Neural crest cell (in vitro differentiated cells): ENCODE measurements at places on chromosomes 1 and 21. TPM values are rescaled to one million over a fixed set of nuclear protein-coding genes. Genes with fewer than 3 reads are reported as not detected.
A peak's percentile ranks its signal among the peaks of the same experiment; 100 is the strongest.

- no peaks in the 10 kb centered on the region for H3K36me3 ChIP-seq
- no peaks in the 10 kb centered on the region for H3K27me3 ChIP-seq
- no peak overlapping the region for H3K27ac ChIP-seq
- no peak overlapping the region for H3K4me3 ChIP-seq
These were observed 102.8 kb downstream of the CLIC6 start for GRCh38 chr21:34771512-34772028.

CNIH4 gene
- total RNA-seq, result 66.5 and 70.2 TPM in 2 replicates

DNA sequence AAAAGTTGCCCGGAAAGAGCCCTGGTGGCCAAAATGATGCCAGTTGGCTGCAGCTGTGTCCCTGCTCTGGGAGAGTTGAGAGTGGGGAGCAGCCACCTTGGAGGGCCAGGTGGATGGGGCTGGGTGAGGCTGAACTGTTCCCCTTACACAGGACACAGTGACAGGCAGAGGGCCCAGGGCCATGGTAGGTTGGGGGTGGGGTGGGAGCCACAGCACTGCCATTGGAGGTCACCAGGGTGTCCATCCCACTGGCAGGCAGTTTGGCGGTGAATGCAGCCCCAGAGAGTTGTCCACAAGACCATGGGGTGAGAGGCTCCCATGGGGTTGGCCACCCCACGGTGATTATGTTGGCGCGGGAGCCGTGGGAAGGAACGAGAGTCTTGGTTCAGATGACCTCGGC is 87.7 kb downstream of the POFUT2 start:
- H3K4me1 ChIP-seq, result no peaks in the 10 kb centered on the region
- no peak overlapping the region for H3K4me3 ChIP-seq
- H3K27ac ChIP-seq, result no peak overlapping the region
- H3K27me3 ChIP-seq, result no peaks in the 10 kb centered on the region

CD1D gene
- total RNA-seq, result not detected in 2 replicates

- H3K4me1 ChIP-seq, result peaks cover 7% of the 10 kb centered on the region
- H3K36me3 ChIP-seq, result peaks cover 4% of the 10 kb centered on the region
- no peak for DNase-seq
- H3K27me3 ChIP-seq, result no peaks in the 10 kb centered on the region
- no peak overlapping the region for H3K4me3 ChIP-seq
These were observed 249.9 kb downstream of the FMN2 start for GRCh38 chr1:240341365-240342250.

GRCh38 chr1:245542365-245542764 is 387.6 kb downstream of the KIF26B start:
- DNase-seq, result no peak
- no peaks in the 10 kb centered on the region for H3K27me3 ChIP-seq
- no peaks in the 10 kb centered on the region for H3K4me1 ChIP-seq
- H3K36me3 ChIP-seq, result no peaks in the 10 kb centered on the region
- H3K4me3 ChIP-seq, result no peak overlapping the region

- no peak overlapping the region for H3K27ac ChIP-seq
- H3K36me3 ChIP-seq, result no peaks in the 10 kb centered on the region
- no peaks in the 10 kb centered on the region for H3K27me3 ChIP-seq
- H3K4me3 ChIP-seq, result no peak overlapping the region
These were observed 17.4 kb downstream of the CELA3A start for GRCh38 chr1:22018583-22019559.

DNA sequence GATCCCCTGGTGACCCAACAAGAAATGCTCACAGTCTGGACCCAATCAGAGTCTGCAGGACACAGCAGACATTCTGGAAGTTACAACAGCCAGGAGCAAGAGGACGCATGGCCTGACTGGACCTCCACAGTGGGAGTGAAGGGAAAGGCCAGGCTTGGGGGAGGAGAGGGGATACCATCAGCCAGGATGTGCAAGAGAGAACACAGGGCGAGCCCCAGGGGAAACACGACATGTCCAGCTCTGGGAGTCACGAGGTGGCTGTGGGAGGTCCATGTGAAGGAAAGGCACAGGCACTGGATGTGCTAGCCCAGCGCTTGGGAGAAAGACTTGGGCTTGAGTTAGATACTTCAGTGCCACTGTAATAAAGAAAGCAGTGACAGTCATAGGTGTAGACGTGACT is 87.3 kb downstream of the HSF2BP start:
- no peaks in the 10 kb centered on the region for H3K27me3 ChIP-seq
- no peak overlapping the region for H3K4me3 ChIP-seq
- no peak for DNase-seq

GRCh38 chr21:42809171-42809570 is 70.2 kb downstream of the WDR4 start:
- H3K27ac ChIP-seq, result no peak overlapping the region
- peaks cover 19% of the 10 kb centered on the region for H3K27me3 ChIP-seq
- H3K4me1 ChIP-seq, result peaks cover 19% of the 10 kb centered on the region
- no peak overlapping the region for H3K4me3 ChIP-seq
- no peaks in the 10 kb centered on the region for H3K36me3 ChIP-seq

KIF26B gene
- total RNA-seq, result 5.7 and 6.2 TPM in 2 replicates

- no peak for DNase-seq
- no peak overlapping the region for H3K27ac ChIP-seq
- H3K4me3 ChIP-seq, result no peak overlapping the region
- peaks cover 4% of the 10 kb centered on the region for H3K4me1 ChIP-seq
- peaks cover 4% of the 10 kb centered on the region for H3K36me3 ChIP-seq
These were observed 91.7 kb upstream of the GNG4 start for GRCh38 chr1:235741294-235741693.

HDAC1 gene
- total RNA-seq, result 128 and 130 TPM in 2 replicates

EPS8L3 gene
- not detected in 2 replicates for total RNA-seq

SPRR4 gene
- not detected in 2 replicates for total RNA-seq

GRCh38 chr1:91700771-91701471 is 185.0 kb downstream of the TGFBR3 start:
- DNase-seq, result no peak
- no peaks in the 10 kb centered on the region for H3K27me3 ChIP-seq
- no peak overlapping the region for H3K27ac ChIP-seq
- H3K36me3 ChIP-seq, result peaks cover 22% of the 10 kb centered on the region
- no peak overlapping the region for H3K4me3 ChIP-seq

GRCh38 chr1:38502758-38503157 is 356.8 kb downstream of the RRAGC start:
- H3K4me3 ChIP-seq, result no peak overlapping the region
- peak; percentile 37 for DNase-seq
- H3K4me1 ChIP-seq, result peaks cover 31% of the 10 kb centered on the region
- no peaks in the 10 kb centered on the region for H3K36me3 ChIP-seq
- H3K27me3 ChIP-seq, result no peaks in the 10 kb centered on the region
- no peak overlapping the region for H3K27ac ChIP-seq

DNA sequence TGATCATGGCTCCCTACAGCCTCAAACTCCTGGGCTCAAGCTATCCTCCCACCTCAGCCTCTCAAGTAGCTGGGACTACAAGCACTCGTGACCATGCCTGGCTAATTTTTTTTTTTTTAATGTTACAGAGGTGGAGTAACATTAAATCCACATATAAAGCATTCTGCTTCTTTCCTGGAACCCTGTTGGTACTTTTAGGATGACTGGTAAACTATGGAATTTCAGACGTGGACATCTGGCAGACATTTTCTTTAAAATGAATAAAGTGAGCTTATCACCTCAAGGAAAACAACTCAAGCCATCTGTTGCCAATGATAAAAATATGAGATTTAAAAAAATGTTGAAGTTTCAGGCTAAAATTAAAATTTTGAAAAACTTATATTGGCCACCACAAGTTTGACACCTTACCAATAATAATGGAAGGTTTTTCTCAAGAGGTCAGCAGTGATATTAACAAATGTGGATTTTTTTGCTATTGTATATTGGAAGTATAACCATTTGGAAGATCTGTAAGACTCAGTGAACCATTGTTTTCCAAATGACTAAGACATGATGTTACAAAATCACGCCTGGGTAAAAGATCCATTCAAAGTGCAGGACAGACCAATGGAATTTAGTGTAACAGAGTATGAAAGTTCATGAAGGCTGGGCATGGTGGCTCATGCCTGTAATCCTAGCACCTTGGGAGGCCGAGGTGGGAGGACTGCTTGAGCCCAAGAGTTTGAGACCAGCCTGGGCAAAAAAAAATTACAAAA is 52.7 kb upstream of the EIF4G3 start:
- H3K4me1 ChIP-seq, result peaks cover 4% of the 10 kb centered on the region
- no peaks in the 10 kb centered on the region for H3K27me3 ChIP-seq
- H3K4me3 ChIP-seq, result no peak overlapping the region
- no peak for DNase-seq
- no peak overlapping the region for H3K27ac ChIP-seq

DNA sequence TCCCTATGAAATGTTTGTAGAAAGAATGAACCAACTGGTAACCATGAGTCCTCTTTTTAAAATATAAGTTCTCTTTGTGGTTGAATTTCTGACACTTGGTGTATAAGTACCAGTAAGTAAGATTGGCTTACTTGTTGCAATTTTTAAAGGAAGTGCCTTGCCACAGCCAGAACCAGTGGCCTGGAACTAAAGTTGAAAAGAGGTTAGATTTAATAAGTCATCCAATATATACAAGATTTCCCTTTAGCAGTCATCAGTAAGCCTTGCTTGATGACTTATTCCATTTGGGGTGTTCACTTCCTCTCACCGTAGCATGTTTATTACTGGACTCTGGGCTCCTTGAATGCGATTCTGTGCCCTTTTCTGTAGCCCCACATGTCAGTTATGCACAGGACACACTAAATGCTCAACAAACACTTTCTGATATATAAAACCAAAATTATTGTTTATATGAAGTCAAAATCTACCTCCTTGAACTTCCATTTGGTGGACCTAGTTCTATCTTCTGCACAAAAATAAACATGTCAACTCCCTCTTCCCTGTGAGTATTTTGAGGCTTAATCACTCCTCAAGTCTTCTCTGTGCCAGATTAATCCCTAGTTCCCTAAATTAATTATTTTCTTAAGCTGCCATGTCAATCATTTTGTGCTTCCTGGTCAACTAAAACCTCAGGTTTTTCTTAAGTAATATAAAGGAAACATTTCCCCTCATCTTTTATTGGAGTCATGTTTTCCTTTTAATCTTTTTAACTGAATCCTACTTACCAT is 218.1 kb downstream of the ST6GALNAC3 start:
- peaks cover 55% of the 10 kb centered on the region for H3K4me1 ChIP-seq
- H3K36me3 ChIP-seq, result no peaks in the 10 kb centered on the region
- no peaks in the 10 kb centered on the region for H3K27me3 ChIP-seq
- DNase-seq, result no peak
- no peak overlapping the region for H3K4me3 ChIP-seq

OLFML2B gene
- 5.8 and 7.3 TPM in 2 replicates for total RNA-seq

- H3K36me3 ChIP-seq, result peaks cover 30% of the 10 kb centered on the region
- H3K4me1 ChIP-seq, result peaks cover 4% of the 10 kb centered on the region
- H3K27ac ChIP-seq, result peak overlapping the region; percentile 15
- H3K4me3 ChIP-seq, result no peak overlapping the region
- no peaks in the 10 kb centered on the region for H3K27me3 ChIP-seq
These were observed 38.7 kb upstream of the IPO9 start for GRCh38 chr1:201790261-201790660.

F13B gene
- not detected in 2 replicates for total RNA-seq

- peaks cover 8% of the 10 kb centered on the region for H3K4me1 ChIP-seq
- peaks cover 4% of the 10 kb centered on the region for H3K27me3 ChIP-seq
- H3K4me3 ChIP-seq, result no peak overlapping the region
- DNase-seq, result no peak
- H3K27ac ChIP-seq, result no peak overlapping the region
These were observed 4.3 kb downstream of the CAMK1G start for GRCh38 chr1:209587789-209588188.

ETV3 gene
- 29.0 and 29.7 TPM in 2 replicates for total RNA-seq

DNA sequence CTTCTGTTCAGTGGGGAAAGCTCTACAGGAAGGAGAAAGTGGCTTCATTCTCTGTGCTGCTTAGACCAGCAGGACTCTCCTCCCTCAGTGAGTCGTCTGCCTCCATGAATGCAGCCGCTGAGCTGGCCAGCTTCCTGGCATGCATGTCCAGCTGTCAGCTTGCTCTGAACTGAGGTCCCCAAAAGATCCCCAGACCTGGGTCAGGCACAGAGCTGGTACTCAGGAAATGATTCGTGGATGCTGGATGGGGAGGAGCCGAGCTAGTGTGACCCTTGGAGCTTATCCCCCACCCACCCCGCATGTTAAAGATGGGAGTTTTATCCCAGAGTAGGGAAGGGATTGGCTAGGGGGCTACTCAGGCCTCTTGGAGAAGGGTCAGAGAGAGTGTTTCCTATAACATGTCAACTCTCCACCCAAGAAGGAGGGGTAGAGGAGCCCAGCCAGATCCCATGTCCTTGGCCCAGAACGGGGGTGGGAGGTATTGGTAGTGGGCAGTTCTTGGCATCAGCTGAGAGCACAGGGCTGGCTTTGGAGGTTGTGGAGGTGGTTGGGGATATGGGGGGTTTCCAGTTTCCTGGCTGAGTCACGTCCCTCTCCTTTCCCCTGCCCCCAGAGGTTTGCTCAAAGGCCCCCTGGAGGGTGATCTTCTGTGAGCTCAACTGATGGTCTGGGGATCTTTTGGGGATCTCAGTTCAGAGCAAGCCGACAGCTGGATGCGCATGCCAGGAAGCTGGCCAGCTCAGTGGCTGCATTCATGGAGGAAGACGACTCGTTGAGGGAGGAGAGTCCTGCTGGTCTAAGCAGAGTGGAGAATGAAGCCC is 110.1 kb downstream of the FOXD2 start:
- no peak overlapping the region for H3K4me3 ChIP-seq
- peaks cover 38% of the 10 kb centered on the region for H3K4me1 ChIP-seq
- H3K27ac ChIP-seq, result peak overlapping the region; percentile 88
- DNase-seq, result no peak
- H3K36me3 ChIP-seq, result no peaks in the 10 kb centered on the region

- H3K36me3 ChIP-seq, result no peaks in the 10 kb centered on the region
- no peak overlapping the region for H3K27ac ChIP-seq
- H3K27me3 ChIP-seq, result peaks cover 21% of the 10 kb centered on the region
- DNase-seq, result peak; percentile 58
- H3K4me1 ChIP-seq, result peaks cover 26% of the 10 kb centered on the region
- peak overlapping the region; percentile 93 for H3K4me3 ChIP-seq
These were observed 569 bp upstream of the DAB1 start for GRCh38 chr1:57424231-57425027.

DNA sequence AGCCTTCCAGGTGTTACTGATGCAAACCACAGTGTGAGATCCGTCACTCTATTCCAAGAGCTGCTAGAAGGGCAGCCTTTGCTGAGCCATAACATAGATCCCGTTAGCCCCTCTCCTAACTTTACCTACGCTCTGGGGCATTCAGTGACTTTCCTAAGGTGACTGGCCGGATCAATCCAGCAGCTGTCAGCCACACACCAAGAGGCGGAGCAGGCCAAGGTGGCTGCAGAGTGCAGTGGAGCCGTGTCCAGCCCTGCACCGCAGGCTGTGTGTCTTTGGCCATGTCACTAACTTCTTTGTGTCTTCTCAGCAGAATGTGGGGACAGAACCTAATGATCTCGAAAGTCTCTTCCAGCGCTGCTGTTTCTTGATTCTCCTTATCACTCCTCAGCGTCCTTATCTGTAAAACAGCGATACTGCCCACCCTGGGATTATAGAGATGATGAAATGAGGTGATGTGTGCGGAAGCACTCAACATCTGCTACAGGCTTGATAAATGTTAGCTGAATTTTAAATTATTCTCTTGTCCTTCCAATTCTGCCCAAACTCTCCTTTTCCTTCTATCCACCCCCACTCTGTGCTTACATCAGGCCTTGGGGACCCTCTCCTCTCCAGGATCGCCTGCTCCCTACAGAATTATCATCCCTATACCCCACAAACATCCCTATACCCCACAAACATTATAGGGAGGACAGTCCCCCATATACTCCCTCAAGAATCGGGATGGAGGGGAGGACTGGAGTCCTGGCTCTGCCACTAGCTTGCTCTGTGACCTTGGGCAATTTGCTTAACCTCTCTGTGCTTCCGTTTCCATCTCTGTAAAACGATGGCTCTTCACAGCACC is 25.8 kb upstream of the LRRN2 start:
- H3K27me3 ChIP-seq, result peaks cover 5% of the 10 kb centered on the region
- DNase-seq, result no peak
- H3K4me3 ChIP-seq, result peak overlapping the region; percentile 1
- no peaks in the 10 kb centered on the region for H3K36me3 ChIP-seq
- no peak overlapping the region for H3K27ac ChIP-seq
- H3K4me1 ChIP-seq, result peaks cover 88% of the 10 kb centered on the region
